ENCODE measurements at places on chromosomes 5 and 9.

GRCh38 chr9:131140550-131140949 is 15.2 kb downstream of the NUP214 start:
- no peak for DNase-seq

DNA sequence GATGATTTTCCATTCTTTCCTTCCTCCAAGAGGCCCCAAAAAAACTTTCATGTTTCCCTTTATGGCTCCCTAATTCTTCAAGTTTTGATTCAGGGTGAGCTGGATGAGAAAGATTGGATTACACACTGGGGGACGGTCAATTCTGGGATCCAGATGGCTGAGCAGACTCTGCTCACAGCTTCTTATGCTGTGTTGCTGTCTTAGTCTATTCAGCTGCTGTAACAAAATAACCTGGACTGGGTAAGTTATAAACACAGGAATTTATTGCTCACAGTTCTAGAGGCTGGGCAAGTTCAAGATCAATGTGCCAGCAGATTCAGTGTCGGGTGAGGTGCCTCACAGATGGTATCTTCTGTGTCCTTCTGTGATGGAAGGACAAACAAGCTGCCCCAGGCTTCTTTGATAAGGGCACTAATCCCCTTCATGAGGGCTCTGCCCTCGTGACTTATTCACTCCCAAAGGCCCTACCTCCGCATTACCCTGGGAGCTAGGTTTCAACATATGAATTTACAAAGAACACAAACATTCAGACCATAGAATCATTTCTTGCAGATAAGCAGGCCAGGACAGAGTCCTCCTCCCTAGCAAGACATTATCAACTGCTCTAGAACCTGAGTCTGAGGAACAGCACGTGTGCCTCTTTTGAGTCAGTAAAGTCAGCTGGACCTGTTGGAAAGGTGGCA is 23.1 kb upstream of the SMAD5 start:
- no peak for DNase-seq

GRCh38 chr9:78932849-78933627 is 636.1 kb downstream of the PSAT1 start:
- no peak for DNase-seq

DNA sequence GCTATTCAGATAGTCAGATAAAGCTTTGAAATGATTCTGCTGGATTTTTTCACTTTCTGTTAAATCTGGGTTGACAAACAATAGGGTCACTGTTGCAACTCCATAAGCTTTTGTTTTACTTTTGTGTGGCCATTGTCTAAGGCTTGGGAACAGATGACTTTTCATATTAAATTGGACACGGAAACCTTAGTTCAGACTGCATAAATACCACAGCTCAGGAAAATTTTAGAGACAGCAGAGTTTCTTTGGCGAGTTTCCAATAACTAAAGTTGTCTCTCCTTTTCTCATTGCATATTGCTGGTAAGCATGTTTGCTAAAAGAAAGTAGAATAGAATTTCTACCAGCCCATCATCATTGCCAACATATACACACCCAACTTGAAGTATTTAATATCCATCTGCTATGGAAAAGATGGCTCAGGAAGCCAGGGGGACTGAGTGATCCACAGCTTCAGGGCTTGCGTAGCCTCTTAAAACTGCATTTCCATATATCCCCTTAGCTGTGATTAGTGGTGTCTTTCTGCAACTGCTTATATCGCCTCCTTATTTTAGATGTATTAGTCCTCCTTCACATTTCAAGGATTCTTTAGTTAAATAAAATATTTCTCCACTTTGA is 168.2 kb downstream of the ARHGAP26 start:
- no peak for DNase-seq

DNA sequence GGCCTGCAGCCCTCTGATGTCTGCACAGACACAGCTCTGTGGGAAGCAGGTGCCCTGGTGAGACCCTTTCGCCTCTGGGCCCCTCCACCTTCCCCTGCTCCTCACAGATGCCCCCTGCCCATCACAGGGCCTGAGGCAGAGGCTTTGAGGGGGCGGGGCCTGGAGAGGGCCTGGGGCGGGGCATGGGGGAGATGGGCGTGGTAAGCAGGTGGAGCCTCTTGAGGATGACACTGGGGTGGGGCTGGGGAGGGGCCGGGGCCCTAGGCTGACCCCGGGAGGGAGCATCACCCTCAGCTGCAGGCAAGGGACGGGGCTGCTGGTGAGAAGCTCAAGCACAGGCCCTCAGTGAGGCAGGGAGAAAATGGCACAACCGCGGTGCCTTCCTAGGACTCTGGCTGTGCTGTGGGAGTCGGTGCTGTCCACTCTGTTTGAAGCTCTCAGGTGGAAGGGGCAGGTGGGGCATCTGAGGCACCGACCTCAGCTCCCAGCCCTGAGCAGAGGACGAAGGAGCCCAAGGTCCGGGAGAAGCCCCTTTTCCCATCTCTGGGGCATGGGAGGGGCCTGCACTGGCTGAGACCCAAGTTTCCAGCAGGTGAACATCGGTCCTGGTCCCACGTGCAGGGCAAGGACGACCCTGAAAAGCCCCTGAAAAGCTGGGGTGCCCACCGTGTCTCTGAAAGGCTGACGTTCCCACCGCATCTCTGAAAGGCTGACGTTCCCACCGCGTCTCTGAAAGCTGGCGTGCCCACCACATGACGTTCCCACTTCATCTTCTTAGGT is 17.5 kb upstream of the SLC9A3 start:
- no peak for DNase-seq

GRCh38 chr5:51383131-51384121 is at the start of gene ISL1:
TSS of gene ISL1 (plus strand) at chr5:51383448. CDS start at chr5:51383672, 224 bp downstream.
- peak; percentile 2 for DNase-seq

DNA sequence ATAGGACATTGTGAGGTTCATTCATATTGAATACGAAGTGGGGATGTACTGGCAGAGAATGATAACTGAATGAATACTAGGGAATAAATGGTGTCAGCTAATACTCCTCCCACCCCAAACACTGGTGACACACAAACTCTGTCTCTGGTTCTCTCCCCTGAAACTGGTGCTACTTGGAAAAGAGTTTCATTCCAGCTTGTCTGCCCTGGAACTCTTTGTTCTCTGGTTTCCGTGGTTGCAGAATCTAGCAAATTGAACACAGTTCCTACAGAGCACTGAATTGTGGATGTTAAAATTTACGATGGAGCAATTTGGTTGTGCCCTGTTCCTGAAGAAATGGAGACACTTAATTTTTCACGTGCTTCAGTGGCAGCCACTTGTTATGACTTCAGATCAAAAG is 181.7 kb downstream of the KCTD16 start:
- DNase-seq = no peak

GRCh38 chr5:126919566-126919965 is 110.8 kb downstream of the MARCHF3 start:
- no peak for DNase-seq

DNA sequence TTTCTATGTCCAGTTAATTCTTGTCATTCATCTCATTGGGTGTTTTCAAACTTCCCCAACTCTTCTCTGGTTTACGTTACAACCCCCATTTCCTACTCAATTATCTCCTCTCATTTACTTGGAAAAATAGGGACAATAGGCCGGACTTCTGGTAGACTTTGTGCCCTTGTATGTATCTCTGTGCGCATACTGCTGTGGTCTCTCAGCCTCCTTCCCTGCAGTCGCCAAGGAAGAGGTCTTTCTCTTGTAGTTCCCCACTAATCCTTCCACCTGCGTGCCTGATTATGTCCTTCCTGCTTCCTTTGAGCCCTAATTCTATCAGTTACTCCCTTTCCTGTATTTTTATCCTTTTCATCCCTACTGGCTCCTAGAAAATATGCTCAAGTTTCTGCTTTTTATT is 176.3 kb downstream of the GDNF start:
- DNase-seq = no peak

- DNase-seq = no peak
Observed at GRCh38 chr9:36676091-36676490, 103.4 kb downstream of the MELK start.

- peak; percentile 91 for DNase-seq
Observed at GRCh38 chr5:65062469-65063083, 293.8 kb downstream of the CWC27 start.

DNA sequence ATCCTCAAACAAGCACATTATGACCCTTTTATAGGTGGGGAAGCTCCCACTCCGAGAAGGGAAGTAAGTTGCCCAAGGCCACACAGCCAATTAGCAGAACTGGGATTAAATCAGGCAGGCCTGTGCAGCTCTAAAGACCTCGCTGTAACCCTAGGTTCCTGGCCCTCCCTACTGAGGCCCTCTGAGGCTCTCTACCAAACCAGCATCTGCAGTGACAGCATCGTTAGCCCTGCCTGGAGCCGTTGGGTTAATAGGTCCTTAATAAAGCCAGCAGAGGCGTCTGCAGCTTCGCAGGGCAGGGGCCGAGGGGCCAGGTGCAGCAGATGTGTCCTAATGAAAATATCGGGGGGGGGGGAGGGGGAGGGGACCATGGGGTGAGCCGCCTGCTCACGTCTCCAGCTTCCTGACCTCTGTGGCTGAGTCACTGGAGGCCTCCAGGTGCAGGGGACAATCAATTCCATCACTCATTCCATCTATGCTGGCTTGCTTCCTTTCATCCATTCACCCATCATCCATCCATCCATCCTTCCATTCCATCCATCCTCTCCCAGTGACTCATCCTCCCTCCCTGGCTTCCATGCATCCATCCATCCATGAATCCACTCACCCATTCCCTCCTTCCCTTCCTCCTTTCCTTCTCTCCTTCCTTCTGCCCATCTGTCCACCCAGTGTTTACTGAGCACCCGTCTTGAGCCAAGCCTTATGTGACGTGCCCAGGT is 203.9 kb downstream of the C9orf50 start:
- no peak for DNase-seq

GRCh38 chr5:135353952-135354721 is 44.9 kb downstream of the MACROH2A1 start:
- DNase-seq = peak; percentile 91

DNA sequence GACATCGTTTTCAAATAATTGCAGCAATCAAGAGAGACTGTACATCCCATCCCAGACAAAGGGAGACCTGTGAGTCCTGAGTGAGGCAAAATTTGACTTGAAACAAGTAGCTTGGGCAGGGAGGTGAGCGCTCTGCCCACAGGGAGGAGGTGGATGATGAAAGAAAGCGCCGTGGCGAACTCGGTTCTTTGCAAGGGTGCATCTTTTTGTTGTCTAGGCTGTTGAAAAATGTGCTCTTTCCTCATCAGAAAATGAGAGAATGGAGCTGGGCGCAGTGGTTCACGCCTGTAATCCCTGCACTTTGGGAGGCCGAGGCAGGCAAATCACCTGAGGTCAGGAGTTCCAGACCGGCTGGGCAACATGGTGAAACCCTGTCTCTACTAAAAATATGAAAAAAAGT is 150.5 kb downstream of the GAPVD1 start:
- no peak for DNase-seq

DNA sequence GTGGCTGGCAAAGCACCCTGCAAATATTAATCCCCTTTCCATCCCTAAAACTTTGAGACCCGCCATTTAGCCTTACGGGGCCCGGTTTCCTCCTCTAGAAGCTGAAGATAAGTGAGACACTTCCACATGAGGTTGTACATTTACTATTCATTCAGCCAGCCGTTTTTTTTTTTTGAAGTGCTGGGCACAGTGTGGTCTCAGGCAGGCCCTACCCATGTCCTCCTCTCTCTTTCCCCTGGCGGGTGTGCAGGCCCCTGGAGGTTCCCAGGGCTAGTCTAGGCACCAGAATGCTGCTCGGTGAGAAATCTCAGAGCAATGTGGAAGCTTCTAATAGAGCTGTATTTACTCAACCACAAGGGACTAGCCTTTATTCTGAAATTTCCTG is 107.4 kb upstream of the LARP1 start:
- DNase-seq = no peak

DNA sequence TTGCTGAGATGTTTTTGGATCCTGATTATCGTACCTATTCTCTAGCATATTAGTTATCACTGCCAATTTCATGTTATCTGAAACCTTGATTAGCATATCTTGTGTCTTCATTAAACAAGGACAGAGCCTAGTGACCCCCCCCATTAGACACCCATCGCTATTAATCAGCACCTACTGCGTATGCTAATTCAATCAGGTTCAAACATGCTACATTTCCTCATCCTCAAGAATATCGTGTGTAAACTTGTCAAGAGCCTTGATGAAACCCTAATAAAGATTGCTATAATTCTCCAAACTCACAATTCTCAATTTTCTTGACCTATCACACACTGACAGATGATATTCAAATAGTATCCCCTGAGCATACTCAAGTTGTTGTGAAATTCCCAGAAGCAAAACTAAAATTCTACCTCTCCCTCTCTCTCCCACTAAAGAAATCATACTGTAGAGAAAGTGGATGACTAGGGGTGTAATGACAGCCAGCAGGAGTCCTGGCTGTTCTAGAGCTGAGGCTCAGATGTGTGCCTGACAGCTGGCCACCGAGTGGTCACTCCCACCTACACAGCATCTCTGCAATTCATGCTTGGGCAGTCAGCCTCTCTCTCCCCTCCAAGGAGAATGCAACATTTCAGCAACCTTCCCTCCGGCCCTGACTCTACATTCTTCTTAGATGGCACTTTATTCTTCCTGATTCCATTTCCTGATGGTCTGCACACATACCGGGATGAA is 9.2 kb upstream of the ZNF354A start:
- no peak for DNase-seq

DNA sequence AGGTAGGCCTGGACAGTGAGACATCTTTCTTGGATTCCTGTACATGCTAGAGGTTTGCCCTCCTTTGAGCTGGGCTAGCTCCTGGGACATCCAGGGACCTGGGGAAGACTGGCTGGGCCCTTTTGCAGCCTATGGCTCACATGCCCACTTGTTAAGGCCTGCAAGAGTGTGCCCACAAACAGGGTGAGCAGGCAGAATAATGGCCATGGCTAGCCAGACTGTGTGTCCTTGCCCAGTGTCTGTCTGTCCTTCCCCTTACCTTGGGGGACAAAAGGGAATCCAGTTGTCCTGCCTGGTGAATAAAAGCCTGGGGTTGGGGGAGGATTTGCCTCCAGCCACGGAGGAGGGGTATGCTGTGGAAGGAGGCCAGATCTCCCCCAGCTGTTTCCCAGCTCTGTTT is 13.0 kb upstream of the CXXC5 start:
- no peak for DNase-seq

GRCh38 chr5:129917224-129917623 is 13.0 kb downstream of the CHSY3 start:
- no peak for DNase-seq

- no peak for DNase-seq
Observed at GRCh38 chr9:124307379-124308030, 49.8 kb downstream of the NEK6 start.

DNA sequence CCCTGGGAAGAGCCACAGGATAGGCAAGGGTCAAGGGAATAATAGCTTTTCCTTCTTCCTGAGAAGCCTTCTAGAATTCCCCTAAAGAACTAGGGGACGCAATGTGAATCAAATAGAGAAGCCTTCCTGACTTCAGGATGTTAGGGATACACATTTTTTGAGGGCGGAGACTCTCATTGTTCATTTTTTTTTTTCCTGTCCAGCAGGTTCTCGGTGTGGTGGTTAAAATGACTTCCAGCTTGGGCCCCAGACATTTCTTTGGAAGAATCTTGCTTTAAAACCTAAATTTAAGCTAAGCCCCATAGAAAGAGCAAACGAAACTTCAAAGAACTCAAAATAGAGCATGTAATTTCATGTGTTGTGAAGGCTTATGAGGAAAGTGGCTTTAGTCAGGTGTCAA is 80.8 kb downstream of the IQGAP2 start:
- no peak for DNase-seq

Data from AG04449 (cell line).